Prostate gland (tissue), 2 donors: ENCODE measurements at places on chromosomes 11 and 22.
A peak's percentile ranks its signal among the peaks of the same experiment; 100 is the strongest.

DNA sequence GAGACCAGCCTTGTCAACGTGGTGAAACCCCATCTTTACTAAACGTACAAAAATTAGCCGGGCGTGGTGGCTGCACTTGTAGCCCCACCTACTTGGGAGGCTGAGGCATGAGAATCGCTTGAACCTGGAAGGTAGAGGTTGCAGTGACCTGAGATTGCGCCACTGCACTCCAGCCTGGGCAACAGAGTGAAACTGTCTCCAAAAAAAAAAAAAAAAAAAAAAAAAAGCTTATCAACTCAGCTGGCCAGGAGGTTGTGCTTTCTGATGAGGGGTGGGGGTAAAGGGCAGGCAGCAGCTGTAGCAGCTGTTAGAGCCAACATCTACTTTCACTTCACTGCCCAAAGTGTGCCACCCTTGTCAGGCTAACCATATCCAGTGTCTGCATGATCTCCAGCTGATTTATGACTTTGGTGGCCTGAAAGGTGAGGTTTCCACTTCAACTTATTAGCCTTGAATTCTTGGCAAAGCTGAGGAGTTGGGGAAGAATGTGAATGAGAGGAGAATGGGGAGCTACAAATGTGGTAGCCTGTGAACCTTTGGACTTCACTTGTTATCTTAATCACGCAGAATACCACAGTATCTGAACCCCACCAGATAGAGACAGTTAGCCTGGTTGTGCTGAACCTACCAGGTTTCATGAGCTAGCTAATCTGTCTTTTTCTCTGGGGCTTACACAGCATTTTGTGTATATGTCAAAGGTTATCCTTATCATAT lies 19.6 kb downstream of the RNF121 start:
- no peaks in the 10 kb centered on the region for H3K36me3 ChIP-seq
- no peak overlapping the region for H3K27ac ChIP-seq
- H3K27me3 ChIP-seq: no peaks in the 10 kb centered on the region

DNA sequence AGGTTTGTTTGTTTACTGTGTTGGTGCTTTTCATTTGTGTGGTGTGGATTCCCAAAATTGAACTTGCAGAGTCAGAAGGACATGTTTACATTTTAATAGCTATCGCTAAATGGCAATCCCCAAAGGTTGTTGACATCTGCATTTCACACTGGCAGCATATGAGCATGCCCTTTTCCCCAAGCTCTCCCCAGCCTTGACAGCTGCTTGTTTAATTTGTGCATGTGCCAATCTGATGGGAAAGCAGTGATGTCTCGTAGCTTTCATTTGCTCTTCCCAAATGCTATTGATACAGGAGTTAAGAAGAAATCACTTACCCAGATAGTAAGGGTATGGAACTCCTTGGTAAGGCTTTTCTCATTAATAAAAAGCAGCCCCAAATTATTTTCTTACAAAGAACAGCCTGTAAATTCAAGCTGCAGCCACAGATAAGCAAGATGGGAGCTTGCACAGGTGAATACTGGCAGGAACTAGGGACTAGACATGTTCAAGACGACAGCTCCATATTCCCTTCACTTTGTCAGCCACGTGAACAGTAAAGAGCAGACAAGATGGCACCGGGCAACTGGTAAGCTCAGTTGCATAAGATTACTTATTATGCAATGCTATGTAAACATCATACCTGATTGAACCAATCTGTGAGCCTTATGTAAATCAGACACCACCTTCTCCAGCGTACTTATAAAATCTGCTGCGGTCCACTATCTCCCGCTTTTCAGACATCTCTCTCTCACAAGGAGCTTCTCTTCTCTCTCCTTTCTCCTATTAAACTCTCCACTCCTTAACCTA lies 87.4 kb downstream of the IGLL5 start:
- no peaks in the 10 kb centered on the region for H3K36me3 ChIP-seq
- no peaks in the 10 kb centered on the region for H3K27me3 ChIP-seq
- no peak for DNase-seq
- no peaks in the 10 kb centered on the region for H3K4me1 ChIP-seq
- H3K27ac ChIP-seq: no peak overlapping the region
- H3K4me3 ChIP-seq: no peak overlapping the region

DNA sequence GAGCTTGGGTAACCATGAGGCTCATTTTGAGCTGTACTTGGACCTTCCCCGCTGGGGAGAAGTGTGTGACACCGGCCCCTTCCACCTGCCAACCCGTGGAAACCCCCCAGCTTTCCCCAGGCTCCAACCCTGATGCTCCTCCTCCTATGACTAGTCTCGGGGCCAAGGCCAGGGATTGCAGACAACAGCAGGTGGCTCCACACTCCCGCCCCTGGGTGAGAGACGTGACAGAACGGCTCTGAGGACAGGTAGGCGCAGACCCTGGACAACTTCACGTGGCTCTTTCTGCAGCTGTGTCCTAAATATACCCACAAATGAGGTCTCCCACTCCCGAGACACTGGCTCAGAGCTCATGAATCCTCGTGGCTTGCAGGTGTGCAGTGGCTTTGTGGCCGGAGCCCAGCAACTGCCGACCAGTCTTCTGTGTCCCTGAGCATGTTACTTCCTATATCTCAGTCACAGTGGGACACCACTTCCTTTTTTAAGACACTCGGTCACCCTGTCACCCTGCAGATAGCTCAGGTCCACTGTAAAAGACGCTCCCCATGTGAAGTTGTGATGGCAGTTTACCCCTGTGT lies 55.2 kb downstream of the NECTIN1 start:
- no peak overlapping the region for H3K4me3 ChIP-seq
- no peak overlapping the region for H3K27ac ChIP-seq
- H3K36me3 ChIP-seq: no peaks in the 10 kb centered on the region
- DNase-seq: no peak

- H3K27ac ChIP-seq: no peak overlapping the region
- H3K4me3 ChIP-seq: no peak overlapping the region
- no peak for DNase-seq
These were observed 20.3 kb downstream of the ALG9 start for GRCh38 chr11:111851067-111851466.

- no peaks in the 10 kb centered on the region for H3K36me3 ChIP-seq
- H3K27me3 ChIP-seq: no peaks in the 10 kb centered on the region
- H3K27ac ChIP-seq: peak overlapping the region; percentile 100
- DNase-seq: peak; percentile 58
These were observed 3.3 kb upstream of the BCL9L start for GRCh38 chr11:118928870-118929500.

GRCh38 chr11:123217897-123218296 lies 22.8 kb upstream of the CLMP start:
- no peak overlapping the region for H3K4me3 ChIP-seq
- no peaks in the 10 kb centered on the region for H3K36me3 ChIP-seq
- H3K4me1 ChIP-seq: no peaks in the 10 kb centered on the region
- H3K27me3 ChIP-seq: no peaks in the 10 kb centered on the region
- DNase-seq: no peak
- no peak overlapping the region for H3K27ac ChIP-seq

DNA sequence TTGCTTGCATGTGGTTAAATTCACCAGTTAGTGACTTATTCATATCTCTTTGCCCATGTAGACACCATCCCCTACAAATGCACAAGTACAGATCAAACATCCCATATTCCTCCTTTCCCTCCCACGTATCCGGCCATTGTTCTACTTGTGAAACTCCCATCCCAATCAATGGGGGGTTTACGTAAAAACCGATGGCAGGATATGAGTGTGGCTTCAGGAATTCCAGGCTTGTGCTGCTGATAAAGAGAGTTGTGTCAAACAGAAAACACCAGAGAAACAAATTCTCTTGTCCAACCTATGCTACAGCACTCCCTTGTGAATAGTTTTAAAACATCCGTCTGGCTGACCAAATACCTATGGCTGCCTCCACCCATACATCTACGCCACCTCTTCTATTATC lies 15.5 kb downstream of the FLI1 start:
- no peak overlapping the region for H3K27ac ChIP-seq
- no peaks in the 10 kb centered on the region for H3K36me3 ChIP-seq
- no peak overlapping the region for H3K4me3 ChIP-seq
- no peak for DNase-seq
- H3K27me3 ChIP-seq: no peaks in the 10 kb centered on the region

DNA sequence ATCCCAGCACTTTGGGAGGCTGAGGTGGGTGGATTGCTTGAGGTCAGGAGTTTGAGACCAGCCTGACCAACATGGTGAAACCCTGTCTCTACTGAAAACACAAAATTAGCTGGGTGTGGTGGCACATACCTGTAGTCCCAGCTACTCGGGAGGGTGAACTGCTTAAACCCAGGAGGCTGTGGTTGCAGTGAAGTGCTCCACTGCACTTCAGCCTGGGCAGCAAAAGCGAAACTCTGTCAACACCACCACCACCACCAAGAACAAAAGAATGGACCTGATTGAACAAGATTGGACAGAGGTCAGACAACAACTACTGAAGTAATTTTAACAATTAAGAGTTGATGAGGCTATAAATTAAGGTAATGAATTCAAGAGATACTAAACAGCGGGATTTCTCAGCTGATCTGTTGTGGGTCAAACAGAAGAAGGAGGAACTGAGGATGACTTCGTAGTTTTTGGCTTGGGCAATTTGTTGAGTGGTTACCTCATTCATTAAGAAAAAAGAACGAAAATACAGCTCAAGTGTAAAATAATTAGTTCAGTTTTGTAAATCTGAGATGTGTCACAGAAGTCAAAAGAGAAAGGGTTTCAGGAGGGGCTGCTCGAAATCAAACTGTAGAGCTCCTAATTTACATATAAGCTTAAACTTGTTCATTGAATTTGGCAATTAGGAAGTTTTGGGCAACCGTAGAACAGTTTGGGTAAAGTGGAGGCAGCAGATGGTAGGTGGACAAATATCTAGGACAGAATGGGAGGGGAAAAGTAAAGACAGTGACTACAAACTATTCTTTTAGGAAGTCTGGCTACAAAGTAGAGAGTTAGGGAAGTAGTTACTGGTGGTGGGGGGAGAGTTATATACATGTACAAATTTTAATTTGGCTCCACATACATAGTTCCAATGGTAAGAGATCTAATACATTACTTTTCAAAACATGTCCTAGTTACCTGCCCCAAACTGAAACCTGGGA lies 4.5 kb downstream of the IL18 start:
- no peak for DNase-seq
- no peaks in the 10 kb centered on the region for H3K36me3 ChIP-seq
- H3K4me1 ChIP-seq: no peaks in the 10 kb centered on the region
- no peak overlapping the region for H3K4me3 ChIP-seq
- no peaks in the 10 kb centered on the region for H3K27me3 ChIP-seq
- no peak overlapping the region for H3K27ac ChIP-seq

- peaks cover 19% of the 10 kb centered on the region for H3K4me1 ChIP-seq
- H3K27me3 ChIP-seq: no peaks in the 10 kb centered on the region
- no peak for DNase-seq
- no peaks in the 10 kb centered on the region for H3K36me3 ChIP-seq
- H3K27ac ChIP-seq: peak overlapping the region; percentile 15
- no peak overlapping the region for H3K4me3 ChIP-seq
These were observed 45.0 kb upstream of the MYH9 start for GRCh38 chr22:36432592-36433317.

GRCh38 chr11:124481365-124482323 lies 36.1 kb upstream of the OR8B8 start:
- H3K27ac ChIP-seq: no peak overlapping the region
- DNase-seq: no peak
- H3K36me3 ChIP-seq: no peaks in the 10 kb centered on the region
- H3K4me3 ChIP-seq: no peak overlapping the region

DNA sequence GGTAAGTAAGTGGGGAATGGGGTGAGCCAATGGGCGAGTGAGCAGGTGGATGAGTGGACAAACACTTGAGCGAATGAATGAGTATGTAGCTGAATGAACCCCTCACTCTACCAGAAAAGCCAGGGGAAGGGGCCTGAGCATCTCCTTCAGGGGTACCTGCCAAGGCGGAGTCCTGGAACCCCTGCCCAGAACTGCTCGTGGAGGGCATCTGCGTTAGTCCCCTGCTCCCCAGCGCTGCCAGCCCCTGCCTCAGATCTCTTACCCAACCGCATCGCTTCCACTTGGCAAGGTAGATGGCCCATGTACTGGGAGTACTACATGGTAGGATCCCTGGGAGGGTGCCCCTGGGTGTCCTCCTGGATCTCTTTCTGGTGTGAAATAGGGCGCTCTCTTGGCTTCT lies 7.4 kb upstream of the ANO1 start:
- no peaks in the 10 kb centered on the region for H3K4me1 ChIP-seq
- no peak overlapping the region for H3K4me3 ChIP-seq
- H3K27me3 ChIP-seq: no peaks in the 10 kb centered on the region

GRCh38 chr11:10407055-10407454 lies 48.0 kb upstream of the AMPD3 start:
- DNase-seq: no peak
- H3K27ac ChIP-seq: no peak overlapping the region
- no peaks in the 10 kb centered on the region for H3K27me3 ChIP-seq

- H3K36me3 ChIP-seq: no peaks in the 10 kb centered on the region
- peak overlapping the region; percentile 97 for H3K27ac ChIP-seq
- DNase-seq: no peak
These were observed 12.8 kb downstream of the BCL9L start for GRCh38 chr11:118912742-118913410.
